Right forelimb (tissue), 1 donor: ENCODE measurements at places on chromosomes 3 and 15.

GRCh38 chr3:175651716-175652115, 792.6 kb downstream of the NAALADL2 start:
- DNase-seq = no peak

GRCh38 chr3:134161898-134162615, 88.6 kb downstream of the RYK start:
- DNase-seq = no peak

- no peak for DNase-seq
Measured at GRCh38 chr3:100761951-100762350, 52.7 kb downstream of the TFG start.

DNA sequence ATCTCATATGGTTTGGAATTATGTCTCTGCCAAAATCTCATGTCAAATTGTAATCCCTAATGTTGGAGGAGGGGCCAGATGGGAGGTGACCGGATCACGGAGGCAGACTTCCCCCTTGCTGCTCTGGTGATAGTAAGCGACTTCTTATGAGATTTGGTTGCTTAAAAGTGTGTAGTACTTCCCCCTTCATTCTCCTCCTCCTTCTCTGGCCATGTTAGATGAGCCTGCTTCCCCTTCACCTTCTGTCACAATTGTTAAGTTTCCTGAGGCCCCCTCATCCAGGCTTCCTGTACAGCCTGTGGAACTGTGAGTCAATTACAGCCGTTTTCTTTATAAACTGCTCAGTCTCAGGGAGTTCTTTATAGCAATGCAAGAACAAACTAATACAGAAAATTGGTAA, 51.1 kb downstream of the NEDD4 start:
- no peak for DNase-seq

GRCh38 chr3:16912400-16913263, 27.9 kb downstream of the PLCL2 start:
- DNase-seq = no peak

- no peak for DNase-seq
Measured at GRCh38 chr15:99092554-99093172, 12.2 kb upstream of the SYNM start.

DNA sequence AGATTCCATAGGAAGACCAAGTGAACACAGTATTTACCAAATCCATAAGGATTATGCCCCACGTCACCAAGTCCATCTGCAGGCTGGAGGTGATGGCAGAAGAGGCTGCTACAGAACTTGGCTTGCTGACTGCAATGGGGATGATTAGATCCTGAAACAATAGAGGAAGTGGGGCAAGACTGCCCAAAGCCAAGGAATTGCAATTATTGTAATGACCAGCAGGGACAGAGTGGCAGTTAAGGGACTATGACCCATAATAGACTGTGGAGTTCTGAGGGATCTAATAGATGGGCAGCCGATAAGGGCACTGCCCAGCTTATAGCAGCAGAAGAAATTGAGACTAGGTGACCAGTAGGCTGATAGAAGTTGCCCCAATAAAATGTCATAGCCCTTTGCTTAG, 108.4 kb downstream of the MINAR1 start:
- no peak for DNase-seq

- DNase-seq = no peak
Measured at GRCh38 chr3:69718866-69719586, 20.2 kb upstream of the MITF start.

GRCh38 chr3:20055020-20055775, 15.0 kb downstream of the KAT2B start:
- no peak for DNase-seq

DNA sequence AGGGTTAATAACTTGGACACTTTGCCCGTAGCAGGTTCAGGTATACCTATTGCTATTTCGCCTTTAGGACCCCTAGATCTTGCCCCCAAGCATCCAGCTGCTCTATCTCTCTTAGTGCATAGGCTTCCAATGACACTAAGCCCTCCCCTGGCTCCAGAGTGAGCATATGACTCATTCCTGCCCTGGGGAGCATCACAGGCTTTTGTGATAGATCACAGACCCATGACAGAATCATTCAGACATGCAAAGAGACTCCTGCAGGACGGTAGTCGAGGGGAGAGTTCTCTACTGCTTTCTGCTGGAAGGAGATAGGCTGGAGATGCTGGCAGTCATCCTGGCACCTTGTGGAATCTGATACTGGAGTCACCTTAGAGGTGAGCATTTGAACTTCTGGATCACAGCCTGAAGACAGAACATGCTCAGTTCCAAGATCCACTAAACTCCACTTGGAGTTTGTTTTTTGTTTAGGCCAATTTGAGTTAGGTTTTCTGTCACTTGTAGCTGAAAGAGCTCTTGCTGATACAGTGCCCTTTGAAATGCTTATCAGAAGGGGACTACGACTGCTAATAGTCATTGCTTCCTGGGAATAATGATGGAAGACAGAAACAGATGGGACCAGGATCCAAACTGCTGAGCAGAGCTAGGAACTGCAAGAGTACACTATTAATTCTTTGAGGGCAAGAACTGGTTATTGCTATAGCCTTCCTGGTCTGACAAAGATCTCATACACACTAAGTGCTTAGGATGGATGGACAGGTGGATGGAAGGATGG, 11.0 kb downstream of the LYSMD2 start:
- no peak for DNase-seq

DNA sequence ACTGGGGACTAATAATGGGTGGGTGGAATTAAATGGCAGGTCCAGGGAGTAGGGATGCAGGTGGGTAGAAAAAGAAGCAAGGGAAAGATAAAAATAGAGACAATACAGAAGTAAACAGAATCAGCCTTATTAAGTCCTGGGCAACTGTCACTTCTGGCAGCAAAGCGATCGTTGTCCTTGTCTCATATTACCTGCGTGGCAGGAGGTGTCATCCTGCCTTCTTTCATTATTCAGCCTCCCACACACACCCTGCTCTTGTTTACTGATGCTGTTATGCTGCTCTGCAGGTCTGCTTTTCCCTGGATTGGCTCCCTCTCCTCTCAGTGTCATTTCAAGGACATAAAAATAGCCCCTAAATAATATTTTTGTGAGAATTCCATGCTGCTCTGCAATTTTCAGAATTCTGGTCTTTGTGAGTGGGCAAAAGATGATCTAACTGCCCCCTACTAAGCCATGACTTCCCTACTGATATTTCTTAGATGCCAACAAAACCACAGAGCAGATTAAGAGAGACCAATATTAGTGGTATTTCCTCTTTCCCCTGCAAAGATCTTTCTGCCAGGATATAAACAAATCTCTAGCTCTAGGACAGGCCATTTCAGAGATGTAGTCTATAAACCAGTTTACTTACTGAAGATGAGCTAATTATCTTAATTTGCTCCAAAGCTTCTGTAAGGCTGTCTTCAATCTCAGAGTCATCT, 8.5 kb downstream of the VEPH1 start:
- DNase-seq = no peak

DNA sequence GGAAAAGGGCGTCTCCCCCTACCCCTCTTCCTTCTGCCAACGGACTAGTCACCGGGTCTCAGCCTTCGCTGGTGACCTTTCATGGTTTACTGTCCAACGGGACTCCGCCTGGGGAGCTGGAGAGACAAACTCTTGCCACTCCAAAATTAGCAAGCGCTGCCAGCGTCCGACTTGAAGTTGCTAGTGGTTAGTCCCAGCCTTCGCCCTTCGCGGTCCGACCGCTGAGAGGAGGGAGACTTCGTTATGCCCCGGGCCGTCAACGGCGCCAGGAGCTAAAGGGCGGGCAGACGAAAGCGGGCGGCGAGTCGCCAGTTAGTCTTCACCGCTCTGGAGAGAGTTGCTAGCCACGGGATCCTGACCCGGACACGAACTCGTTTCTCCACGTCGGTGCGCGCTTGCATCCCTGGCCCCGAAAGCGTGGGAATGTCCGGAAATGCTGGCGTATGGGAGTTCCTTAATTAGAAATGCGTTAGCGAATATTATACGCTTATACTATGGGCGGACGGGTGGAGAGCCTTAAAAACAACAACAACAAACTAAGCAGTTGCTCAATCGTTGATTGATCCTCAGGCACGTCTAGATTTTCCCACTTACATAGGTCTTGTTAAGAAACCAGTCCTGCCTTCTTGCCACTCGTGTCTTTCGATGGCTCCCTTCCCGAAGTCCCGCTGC, 716 bp downstream of the SMC4 start:
- peak; percentile 77 for DNase-seq

DNA sequence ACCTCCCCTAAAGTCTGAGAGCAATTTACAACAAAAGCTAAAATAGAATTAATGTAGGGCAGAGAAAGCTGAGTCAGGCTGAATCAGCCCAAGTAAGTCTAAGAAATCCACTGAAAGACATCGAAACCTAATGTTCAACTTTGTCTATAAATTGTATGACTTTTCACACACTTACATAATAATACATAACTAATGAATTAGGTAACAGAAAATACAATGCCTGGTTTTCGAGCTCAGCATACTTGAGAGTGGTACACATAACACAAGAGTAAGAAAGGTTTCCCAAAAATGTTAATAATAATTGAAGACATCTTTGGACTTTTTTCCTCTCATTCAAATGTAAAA, 55.3 kb upstream of the VGLL4 start:
- DNase-seq = no peak

DNA sequence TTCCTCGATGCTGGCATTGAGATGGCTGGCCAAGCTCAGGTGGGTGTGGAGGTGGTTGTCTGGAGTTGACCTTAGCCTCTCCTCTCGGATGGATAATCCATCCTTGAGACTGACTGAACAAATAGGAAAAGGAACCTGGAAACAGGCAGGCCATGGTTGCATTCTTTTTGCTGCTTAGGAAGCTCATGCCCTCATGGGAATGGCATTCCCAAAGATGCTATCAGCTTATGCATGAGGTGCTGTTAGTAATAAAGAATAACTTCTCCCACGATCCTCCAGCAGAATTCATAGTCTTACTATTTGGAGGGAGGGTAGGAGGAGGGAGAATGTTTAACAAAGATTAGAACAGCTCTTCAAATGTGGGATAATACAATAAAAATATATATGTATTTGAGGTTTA, 303.0 kb upstream of the TPM1 start:
- no peak for DNase-seq

- DNase-seq = no peak
Measured at GRCh38 chr3:61252836-61253235, 1.6 kb upstream of the FHIT start.

GRCh38 chr3:148186881-148187280, 510.8 kb upstream of the AGTR1 start:
- DNase-seq = no peak

DNA sequence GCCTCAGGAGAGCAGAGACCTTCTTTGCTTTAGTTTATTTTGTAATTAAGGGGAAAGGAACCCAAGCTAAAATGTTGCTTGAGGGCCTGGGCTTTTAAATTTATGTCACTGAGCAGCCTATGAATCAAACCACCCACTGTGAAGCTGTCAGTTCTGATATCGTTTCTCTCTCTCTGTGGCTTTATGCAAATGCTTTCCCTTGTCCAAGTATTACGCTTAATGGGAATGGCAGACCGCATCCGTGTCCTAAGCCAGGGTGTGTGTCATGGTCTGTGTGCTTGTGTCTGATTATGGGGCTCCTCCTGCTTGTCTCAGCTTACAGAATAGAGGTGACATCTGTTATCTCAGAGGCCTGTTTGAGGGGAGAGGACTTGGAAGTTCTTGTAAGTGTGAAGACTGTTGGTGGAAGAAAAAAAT, 82.4 kb downstream of the EBLN2 start:
- peak; percentile 59 for DNase-seq

GRCh38 chr3:139157161-139157932, 112.7 kb upstream of the PRR23C start:
- no peak for DNase-seq

DNA sequence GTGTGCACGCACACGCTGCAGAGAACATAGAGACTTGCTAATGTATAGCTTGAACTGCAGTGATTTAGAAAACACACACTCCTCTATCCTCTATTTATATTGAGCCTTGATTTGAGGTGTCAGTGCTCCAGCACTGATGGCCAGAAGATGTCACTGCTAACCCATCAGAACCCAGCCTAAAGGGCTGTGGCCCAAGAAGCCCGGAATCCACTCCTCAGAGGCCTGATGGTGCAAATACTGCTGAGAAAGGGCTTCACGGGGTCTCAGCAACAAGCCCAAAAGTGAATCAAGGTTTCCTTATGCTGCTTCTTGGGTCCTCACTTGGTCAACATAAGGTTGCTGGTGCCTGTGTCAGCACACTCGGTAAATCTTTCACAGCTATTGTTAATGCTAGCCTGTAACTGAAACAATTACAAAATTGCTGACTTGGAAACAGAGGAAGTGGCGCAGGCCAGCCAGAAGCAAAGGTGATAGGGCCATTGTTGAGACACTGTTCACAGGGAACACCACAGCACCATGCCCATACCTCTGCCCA, 60.3 kb downstream of the HEG1 start:
- peak; percentile 76 for DNase-seq

- no peak for DNase-seq
Measured at GRCh38 chr3:130384476-130385025, 39.1 kb downstream of the COL6A5 start.

GRCh38 chr3:116034086-116034485, 410.8 kb downstream of the GAP43 start:
- no peak for DNase-seq

DNA sequence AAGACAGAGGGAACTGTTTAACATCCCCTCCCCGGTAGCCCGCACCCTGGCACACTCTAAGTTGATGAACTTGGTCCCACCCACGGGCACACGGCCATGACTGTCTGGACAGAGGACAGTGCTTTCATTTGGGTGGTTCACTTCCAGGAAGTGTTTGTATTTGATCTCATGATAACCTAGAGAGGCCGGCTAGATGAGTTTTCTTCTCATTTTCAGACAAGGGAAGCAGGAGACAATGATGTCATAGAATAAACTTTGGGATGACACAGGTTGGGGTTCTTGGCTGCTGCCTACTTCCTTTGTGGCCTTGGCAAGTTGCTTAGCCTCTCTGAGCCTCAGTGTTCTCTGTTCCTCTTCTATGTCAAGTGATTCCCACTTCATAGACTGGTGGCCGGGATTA, 16.1 kb upstream of the LYSMD4 start:
- DNase-seq = no peak

DNA sequence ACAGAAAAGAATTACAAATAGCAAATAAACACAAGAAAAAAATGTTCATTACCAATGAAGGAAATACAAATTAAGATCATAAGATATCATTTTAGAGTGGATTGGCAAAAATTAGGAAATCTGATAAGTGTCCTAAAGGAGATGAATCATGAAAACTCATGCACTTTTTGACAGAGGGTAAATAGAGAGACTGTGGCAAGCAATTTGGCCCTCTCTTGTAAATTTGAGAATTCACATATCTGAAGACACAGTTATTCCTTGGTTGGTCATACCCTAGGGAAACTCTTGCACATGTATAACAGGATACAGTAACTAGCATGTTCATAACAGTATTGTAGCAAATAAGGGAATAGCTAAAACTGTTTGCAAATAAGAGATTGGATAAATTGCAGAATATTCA, 246.0 kb upstream of the GADL1 start:
- DNase-seq = no peak

- peak; percentile 45 for DNase-seq
Measured at GRCh38 chr3:151625586-151625985, 108.1 kb upstream of the AADACL2 start.

DNA sequence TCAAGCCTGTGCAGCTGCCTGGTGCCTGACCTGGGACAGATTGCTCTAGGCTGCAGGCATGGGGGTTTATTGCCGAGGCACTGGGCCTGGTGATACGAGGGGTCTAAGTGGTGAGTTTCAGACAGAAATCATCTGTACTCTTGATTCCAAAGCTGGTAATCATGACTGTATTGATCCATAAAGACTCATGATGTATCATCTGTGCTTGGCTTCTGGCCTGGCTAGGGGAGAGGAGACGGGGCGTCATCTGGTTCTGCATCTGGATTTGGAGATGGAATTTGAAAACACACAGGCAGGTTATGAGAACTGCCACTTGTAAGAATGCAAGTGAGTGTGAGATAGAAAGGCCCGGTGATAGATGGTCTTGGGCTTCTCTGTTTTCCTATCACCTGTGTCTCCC, 337.4 kb upstream of the C2CD4B start:
- DNase-seq = no peak

- no peak for DNase-seq
Measured at GRCh38 chr3:14519406-14519805, 20.7 kb downstream of the GRIP2 start.
